ENCODE measurements at places on chromosomes 12 and 14.

- no peak for DNase-seq
Measured at GRCh38 chr14:60420050-60420449, 65.8 kb downstream of the C14orf39 start.

DNA sequence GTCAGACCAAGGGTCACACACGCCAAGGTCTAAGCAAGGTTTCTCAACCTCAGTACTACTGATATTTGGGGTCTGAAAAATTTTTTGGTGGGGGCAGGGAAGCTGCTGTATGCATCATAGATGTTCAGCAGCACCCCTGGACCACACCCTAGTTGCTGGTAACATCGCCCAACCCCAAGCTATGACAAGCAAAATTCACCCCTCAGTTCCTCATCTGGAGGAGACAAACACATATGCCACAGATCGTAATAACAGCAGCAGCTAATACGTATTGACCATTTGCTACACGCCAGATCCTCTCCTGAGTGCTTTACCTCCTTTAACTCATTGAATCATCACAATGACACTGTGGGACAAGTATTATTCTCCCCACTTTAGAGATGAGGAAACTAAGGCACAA lies 46.4 kb downstream of the ACTN1 start:
- no peak for DNase-seq

DNA sequence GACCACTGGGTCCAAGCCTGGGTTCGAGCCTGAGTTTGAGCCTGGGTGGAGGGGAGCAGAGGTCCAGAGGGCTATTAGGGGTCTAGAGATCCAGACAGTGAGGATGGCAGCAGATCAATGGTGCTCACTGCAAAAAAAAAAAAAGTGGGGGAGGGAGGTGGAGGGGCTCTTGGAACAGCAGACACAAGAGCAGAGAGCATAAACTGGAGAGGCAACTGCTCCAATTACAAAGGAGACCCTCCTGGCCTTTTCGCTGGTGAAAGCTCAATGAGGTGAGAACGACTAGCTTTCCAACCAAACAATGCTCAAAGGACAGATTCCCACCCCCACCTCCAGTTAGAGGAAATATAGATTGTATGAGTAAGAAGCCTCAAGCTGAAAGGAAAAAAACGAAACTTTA lies 124.2 kb upstream of the TSPAN8 start:
- no peak for DNase-seq

DNA sequence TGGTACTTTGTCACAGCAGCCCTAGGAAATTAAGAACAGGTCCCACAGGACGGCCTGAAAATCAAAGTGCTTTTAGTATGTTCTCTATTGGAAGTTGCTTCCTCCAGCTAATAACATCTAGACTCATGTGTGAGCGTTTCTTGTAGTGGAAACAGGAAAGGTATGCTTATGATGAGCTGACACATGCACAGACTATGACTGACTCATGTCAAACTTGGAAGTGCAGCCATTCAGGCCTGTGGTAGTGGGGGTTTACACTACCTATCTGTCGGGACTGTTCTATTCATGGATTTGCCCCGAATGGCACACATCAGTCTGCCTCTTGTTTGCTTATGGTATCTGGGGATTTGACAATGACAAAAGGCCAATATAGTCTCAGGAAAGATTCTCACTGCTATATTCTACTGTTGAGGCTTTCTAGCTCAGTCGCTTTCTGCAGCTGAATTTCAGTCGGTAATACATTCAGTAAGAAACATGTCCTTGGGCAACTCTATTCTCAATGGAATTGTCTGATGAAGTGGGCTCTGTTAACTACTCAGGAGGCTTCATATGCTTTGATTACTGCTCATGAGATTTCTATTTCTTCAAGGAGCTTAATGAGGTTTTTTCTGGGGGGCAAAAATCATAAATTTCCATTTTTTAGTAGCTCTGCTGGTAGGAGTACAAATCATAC lies 270.3 kb upstream of the DAAM1 start:
- no peak for DNase-seq

DNA sequence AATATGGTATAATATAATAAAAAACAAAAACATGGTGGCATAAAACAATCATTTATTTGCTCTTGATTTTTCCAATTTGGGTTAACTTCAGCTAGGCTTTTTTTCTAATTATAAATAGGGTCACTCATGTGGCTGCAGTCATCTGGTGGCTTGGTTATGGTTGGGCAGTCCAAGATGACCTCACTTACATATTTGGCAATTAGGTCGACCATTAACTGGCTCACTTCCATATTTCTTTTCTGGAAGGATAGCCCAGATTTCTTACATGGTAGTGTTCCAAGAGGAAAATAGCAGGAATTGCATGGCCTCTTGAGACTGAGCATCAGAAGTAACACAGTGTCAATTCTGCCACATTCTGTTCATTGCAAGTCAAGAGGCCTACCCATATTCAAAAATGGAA lies 153.4 kb downstream of the FUT8 start:
- no peak for DNase-seq

GRCh38 chr12:77746096-77746495 lies 84.6 kb upstream of the NAV3 start:
- peak; percentile 66 for DNase-seq

Measured in DMS79 (cell line).